ENCODE measurements at places on chromosomes 12 and 14.
A peak's percentile ranks its signal among the peaks of the same experiment; 100 is the strongest.

GRCh38 chr12:110861729-110862128 is 14.9 kb downstream of the CCDC63 start:
- no peak for DNase-seq

- no peak for DNase-seq
Measured at GRCh38 chr12:15372352-15372751, 50.0 kb downstream of the PTPRO start.

GRCh38 chr12:106682594-106683234 is 91.8 kb upstream of the RIC8B start:
- DNase-seq, result peak; percentile 28

DNA sequence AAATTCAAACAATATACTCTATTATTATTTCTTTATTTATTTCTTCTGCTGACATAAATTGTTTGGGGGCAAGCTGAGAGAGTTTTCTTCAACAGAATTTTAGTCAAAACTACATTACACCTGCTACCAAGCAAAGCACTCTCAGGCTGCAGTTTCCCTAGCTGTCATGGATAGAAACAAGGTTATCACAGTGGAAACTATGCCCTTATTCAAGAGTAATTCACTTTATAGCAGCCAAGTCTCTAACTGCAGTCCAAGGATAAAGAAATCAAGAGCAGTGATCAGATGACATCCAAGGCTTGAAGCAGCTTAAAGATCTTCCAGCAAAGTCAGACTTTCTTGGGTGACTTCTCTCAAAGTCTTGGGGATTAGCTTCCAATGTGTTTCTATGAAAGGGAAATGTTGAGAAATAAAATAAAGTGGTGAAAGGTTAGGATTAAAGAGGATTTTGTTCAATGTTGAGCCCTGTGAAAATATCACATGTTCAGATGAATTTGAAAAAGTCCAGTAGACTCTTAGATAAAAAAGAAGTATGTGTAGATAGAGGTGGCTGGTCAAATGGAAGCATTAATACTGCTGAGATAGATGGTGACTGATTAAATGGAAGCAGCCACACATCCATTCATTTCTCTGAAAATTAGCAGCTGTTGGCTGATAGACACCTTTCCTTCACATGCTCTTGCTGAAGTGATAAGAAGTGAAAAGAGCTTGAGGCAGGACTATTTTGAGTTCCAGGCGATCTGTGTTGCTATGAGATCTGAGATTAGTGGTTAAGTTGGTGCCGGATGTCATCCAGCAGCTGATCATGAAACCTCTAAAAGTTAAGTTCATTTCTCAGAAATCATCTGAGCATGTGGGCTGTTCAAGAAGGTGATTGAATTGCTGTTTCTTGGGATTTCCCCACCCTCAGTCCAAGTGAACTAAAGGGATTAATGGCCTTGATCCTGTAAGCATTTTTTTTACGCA is 257.8 kb upstream of the BTG1 start:
- DNase-seq, result peak; percentile 59

DNA sequence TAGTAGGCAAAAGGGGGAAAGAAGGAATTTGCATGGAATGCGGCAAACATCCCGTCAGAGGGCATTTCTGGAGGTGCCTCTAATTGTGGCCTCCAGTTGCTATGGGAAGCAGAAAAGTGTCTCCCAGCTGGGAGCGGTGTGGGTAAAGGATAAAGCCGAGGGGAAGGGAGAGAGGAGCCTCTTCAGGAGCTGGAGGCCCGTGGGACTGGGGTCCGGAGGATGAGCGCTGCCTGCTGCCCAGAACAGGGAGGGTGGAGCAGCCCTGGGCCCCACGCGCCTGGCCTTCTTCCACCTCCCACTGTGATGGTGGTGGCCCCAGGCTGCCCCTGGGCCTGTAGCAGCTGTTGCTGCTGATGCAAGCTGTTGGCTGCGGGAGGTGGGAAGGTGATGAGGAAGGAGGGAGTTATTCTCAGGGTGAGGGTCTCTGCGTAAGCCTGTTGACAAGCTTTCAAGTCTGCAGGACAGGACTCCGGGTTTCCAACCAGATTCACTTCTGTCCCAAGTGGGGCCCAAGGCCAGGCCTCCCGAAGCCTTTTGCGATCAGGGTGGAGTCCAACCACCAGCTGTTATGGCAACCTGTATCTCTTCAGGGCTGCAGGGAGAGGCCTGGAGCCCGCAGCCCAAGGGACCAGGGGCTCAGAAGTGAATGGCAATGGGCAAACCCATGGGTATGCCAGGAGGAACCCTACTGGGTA is 19.1 kb upstream of the PGF start:
- no peak for DNase-seq

- no peak for DNase-seq
Measured at GRCh38 chr14:74785056-74785613, 22.0 kb downstream of the YLPM1 start.

- no peak for DNase-seq
Measured at GRCh38 chr14:103897075-103897947, 30.9 kb upstream of the TDRD9 start.

GRCh38 chr14:84929834-84930233 is 600.1 kb upstream of the FLRT2 start:
- DNase-seq, result no peak

DNA sequence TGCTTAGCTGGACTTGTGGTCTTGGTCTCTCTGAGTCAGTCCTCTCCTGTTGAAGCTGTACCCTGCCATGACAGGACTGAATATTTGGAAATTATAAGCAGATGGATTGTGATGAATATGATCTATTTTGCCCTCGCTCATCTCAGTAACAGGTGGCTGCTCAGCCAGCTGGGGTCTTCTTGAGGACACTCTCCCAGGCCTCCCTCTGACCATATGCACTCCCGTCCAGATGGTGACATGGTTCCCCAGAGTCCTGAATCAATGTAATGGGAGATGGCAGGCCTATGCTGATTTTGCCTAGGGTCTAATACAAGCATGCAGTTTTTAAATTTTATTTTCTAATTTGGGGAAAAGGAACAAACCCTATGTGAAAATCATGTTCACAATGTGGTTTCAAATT is 63.1 kb upstream of the TRHDE start:
- DNase-seq, result no peak

GRCh38 chr12:53575502-53576249 is 50.5 kb downstream of the ATF7 start:
- DNase-seq, result no peak

- peak; percentile 58 for DNase-seq
Measured at GRCh38 chr12:124862768-124863415, 772 bp downstream of the SCARB1 start.

DNA sequence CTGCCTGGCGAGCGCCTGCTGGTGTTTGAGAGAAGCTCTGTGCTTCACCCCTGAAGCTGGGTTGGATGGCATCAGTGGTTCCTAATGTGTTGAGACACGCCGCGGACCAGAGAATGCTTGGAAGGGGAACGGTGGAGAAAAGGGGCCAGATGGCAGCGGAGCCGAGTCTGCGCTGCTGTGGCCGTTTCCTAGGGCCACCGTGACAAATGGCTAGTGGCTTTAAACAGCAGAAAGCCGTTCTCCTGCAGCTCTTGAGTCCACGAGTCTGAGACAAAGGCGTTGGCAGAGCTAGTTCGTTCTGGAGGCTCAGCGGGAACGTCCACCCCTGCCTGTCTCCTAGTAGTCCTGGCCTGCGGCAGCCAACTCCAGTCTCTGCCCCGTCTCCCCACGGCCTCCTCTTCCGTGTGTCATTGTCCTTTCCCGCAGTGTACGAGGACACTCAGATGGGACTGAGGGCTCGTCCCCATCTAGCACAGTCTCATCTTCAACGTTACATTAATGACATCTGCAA is 103.6 kb downstream of the ADGRD1 start:
- DNase-seq, result no peak

DNA sequence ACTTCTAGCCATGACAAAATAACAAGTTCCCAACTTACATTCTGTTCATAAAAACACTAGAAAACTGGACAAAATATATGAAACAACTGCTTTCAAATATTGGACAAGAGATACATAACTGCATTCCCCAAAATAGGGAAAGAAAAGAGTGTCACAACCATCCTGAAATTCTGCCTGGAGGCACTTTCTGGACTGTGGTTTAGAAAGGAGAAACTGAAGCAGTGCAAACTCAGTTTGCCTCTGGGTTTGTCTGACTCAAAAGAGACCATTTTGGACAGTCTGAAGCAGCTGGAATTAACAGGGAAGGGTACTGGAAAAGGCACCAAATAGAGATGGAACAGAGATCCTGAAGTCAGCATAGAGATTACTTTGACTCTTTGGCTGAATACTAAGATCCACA is 11.3 kb upstream of the SYT1 start:
- no peak for DNase-seq

DNA sequence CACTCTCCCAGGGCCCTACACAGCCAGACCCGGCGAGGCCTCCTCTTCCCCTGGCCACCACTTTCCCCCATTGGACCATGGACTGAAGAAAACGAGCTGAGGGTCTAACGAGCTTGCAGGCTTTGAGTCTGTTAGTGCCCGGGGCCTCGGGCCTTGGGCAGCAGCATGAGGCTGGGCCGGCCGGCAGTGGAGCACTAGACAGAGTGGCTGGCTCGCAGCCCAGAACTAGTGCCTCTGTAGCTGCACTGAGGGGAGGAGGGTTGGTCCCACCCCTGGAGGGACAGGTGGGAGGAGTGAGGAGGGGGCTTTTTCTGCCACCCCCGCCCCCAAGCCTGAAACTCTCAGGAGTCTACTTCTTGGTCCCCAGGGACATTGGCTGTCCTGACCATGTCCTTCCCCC is 38.7 kb downstream of the SLC6A12 start:
- no peak for DNase-seq

- no peak for DNase-seq
Measured at GRCh38 chr12:58915037-58915436, 5.3 kb downstream of the LRIG3 start.

DNA sequence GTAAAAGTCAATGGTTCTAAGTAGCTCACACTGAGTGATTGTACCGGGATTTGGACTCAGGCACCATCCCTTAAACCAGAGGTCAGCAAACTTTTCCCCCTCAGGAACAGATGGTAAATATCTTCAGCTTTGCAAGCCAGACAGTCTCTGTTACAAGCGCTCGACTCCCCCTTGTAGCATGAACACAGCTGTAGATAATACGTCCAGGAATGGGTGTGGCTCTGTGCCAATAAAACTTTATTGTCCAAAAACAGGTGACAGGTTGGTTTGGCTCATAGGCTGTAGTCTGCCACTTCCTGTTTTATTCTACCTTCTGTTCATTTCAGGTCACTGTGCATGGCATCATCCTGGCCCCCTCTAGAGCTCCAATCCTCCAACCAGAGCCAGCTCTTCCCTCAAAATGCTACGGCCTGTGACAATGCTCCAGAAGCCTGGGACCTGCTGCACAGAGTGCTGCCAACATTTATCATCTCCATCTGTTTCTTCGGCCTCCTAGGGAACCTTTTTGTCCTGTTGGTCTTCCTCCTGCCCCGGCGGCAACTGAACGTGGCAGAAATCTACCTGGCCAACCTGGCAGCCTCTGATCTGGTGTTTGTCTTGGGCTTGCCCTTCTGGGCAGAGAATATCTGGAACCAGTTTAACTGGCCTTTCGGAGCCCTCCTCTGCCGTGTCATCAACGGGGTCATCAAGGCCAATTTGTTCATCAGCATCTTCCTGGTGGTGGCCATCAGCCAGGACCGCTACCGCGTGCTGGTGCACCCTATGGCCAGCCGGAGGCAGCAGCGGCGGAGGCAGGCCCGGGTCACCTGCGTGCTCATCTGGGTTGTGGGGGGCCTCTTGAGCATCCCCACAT is 7.6 kb downstream of the BDKRB1 start:
- DNase-seq, result peak; percentile 47

- DNase-seq, result no peak
Measured at GRCh38 chr14:72898448-72898847, 4.5 kb upstream of the DPF3 start.

DNA sequence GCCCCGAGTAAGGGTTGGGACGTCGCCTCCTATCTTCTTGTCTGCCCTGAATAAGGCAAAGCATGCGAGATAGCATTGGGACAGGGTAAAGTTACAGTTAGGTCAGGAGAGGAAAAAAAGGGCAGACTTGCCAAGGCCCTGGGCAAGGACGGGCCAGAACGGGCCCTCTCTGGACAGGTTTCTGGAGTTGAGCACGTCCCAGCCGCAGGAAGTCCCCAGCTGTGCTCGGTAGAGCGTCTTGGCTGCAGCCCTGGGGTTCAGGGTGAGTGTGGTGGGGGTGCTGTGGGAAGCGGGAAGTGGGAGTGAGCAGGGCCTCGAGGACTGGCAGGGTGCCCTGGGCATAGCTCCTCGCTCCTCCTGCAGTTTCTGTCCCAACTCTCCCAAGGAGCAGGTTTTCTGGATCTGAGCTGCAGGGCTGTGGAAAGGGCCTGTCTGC is 5.4 kb downstream of the RPS6KL1 start:
- DNase-seq, result no peak

DNA sequence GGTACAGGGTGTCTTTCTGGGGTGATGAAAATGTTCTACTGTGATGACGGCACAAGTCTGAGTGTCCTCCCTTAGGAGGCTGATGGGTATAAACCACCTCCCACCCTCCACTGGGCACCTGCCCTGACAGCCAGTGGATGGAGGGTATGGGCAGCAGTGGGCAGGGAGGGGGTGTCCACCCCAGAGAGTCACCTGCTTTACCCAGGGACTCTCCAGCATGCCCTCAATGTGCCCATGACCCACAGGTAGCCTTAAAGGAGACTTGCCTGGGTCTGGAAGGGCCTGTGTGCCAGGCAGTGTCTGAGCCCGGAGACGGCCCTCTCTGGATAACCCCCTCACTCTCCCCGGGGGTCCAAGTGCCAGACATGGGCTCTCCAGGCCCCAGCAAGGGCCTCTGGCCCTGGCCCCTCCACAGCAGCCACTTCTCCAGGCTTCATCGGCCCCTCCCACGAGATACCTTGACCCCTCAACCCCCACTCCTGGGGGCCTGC is 38.8 kb downstream of the CCNK start:
- DNase-seq, result no peak

DNA sequence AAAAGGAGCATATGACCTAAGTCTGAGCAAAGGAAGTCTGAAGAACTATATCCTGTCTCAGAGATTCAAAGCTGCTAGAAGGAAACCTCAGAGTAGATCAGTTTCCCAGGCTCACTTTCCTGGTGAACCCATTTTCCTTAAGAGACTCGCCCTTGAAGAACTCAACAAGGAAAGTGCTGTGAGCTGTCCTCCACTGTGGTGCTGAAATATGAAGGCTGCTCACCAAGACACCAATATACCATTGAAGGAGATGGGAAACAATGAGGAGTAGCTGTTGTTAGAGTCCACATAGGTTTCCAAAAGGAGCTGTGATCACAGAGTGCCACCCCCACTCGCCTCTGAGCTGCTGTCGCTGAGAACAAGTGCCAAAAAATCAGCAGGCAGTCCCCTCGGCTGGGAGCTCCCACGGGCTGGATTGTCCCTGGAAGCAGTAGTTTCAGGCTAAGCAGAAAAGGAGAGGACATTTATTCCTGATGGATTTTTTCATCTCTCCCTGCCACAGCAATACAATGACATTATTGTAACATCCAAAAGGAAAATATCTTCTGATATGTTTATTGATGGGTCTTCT is 282.1 kb downstream of the RPS29 start:
- DNase-seq, result peak; percentile 13

GRCh38 chr14:73599499-73599898 is 7.8 kb downstream of the ACOT4 start:
- no peak for DNase-seq

- no peak for DNase-seq
Measured at GRCh38 chr12:83958997-83959396, 953.6 kb downstream of the SLC6A15 start.

All from NAMALWA (cell line).